CD4-positive, alpha-beta memory T cell (primary cell): ENCODE measurements at places on chromosomes 1 and 21. TPM values are rescaled to one million over a fixed set of nuclear protein-coding genes. Genes with fewer than 3 reads are reported as not detected.

DNA sequence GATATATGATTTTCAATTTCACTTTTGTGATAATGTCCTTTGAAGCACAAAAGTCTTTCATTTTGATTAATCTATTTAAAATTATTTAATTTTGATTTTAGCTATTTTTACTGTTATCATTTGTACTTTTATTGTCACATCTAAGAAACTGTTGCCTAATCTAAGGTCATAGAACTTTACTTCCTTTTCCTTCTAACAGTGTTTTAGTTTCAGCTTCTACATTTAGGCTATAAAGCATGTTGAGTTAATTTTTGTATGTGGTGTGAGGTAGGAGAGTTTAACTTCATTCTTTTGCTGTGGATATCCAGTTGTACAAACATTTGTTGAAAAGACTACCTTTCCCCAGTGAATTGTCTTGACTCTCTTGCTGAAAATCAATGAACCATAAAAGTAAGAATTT is 204.5 kb downstream of the TM2D1 start:
- H3K27me3 ChIP-seq: no peaks in the 10 kb centered on the region
- no peaks in the 10 kb centered on the region for H3K36me3 ChIP-seq
- H3K27ac ChIP-seq: no peak overlapping the region
- H3K4me3 ChIP-seq: no peak overlapping the region
- DNase-seq: no peak

GRCh38 chr1:85351202-85351828 is 74.9 kb upstream of the BCL10 start:
- H3K4me3 ChIP-seq: no peak overlapping the region
- H3K27ac ChIP-seq: no peak overlapping the region
- no peaks in the 10 kb centered on the region for H3K27me3 ChIP-seq
- H3K36me3 ChIP-seq: no peaks in the 10 kb centered on the region

DNA sequence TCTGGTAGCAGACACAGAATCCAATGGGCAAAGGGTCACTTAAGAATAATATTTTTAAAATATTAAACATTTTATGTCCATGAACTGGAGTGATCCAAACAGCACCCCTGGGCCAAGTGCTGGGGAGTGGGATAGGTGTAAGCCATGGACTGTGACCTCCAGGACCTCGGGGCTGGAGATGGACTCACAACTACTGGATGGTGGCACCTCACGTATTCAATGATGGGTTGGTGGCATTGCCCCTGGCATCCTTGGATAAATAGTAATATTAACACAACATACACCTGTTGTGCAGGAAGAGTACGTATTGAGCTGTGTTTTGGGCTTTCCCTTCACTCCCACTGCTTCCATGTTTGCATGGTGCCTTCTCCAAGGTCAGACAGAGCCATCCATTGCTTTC is 39.3 kb upstream of the TENT5C start:
- no peaks in the 10 kb centered on the region for H3K36me3 ChIP-seq
- no peak for DNase-seq
- H3K27me3 ChIP-seq: no peaks in the 10 kb centered on the region
- H3K4me3 ChIP-seq: no peak overlapping the region
- no peak overlapping the region for H3K27ac ChIP-seq

DNA sequence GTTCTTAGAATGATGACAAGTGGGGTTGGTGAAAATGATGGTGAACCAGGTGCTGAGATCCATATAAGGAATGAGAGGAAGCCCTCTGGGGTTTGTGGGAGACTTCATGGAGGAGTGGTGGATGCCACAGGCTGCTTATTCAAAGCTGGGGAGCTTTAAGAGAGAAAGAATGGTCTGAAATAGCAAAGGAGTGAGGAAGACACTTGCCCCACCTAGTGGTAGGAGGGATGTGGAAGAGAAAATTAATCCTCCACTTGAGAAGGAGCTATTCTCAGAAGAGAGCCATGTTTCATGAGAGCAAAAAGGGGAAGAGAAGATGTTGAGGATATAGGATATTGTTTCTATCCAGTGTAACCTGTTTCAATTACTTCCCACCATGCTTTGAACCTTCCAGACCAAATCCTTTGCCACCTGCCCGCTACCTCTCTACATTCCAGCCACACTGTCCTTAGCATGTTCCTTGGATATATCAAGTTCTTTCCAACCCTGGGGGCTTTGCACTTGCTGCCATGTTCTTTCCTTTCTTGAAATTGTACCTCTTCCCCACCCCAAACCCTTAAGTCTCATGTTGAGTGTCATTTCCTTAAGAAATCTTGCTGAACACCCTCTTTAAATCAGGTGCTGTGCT is 19.6 kb upstream of the ZNF648 start:
- H3K4me3 ChIP-seq: no peak overlapping the region
- no peaks in the 10 kb centered on the region for H3K27me3 ChIP-seq
- no peaks in the 10 kb centered on the region for H3K36me3 ChIP-seq
- no peak overlapping the region for H3K27ac ChIP-seq
- H3K4me1 ChIP-seq: peaks cover 15% of the 10 kb centered on the region

DNA sequence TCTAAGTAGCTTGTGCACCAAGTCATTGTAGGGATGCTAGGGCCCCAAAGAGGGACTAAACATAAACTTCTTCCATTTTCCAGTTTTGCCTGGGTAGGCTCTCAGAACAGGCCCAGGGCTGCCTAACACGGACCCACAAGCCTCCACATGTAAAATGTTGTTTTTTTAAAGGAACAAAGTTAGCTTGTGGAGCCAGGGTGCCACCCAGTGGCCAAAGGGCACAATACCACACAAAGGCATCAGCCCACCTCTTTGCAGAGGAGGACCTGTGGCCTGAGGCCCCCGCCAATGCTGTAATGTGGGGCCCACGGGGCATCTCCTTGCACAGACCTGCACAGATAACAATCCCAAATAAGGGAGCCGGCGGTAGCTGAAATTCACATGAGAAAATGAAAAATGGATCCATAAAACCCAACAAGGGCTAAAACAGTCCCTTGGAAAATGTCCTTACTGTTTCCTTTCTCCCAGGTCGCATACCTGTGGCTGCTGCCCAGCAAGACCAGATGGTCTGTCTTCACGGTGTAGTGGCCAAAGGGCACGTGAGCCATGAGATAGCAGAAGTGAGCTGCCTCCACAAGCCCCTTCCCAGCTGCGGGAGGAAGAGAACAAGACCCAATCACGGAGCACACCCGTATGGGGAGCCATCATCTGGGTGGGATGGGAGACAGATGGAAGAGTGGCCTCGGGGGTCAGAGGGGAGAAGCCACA is 23.8 kb downstream of the SEC16B start:
- H3K27me3 ChIP-seq: no peaks in the 10 kb centered on the region
- no peak overlapping the region for H3K27ac ChIP-seq

DNA sequence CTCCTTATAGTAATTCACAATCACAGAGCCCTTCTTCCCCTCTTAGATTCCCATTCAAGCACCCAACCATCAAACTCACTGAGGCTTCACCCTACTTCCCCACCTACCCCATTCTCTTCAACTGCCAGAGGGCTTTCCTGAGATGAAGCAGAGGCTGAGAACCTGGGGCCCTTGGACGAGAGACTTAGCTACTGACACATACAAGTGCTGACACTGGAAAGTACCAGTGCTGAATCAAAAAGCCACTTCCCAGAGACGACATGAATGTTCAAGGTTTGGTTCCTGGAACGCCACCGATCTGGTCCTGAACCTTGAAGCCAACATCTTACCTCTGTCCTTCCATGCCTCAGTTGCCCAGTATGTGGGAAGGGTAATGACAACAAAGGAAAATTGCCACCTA is 16.6 kb upstream of the RAP1A start:
- no peak for DNase-seq
- peak overlapping the region; percentile 27 for H3K27ac ChIP-seq
- H3K4me3 ChIP-seq: no peak overlapping the region
- no peaks in the 10 kb centered on the region for H3K36me3 ChIP-seq
- no peaks in the 10 kb centered on the region for H3K27me3 ChIP-seq

Gene POGK
- total RNA-seq: 37.9 TPM

DNA sequence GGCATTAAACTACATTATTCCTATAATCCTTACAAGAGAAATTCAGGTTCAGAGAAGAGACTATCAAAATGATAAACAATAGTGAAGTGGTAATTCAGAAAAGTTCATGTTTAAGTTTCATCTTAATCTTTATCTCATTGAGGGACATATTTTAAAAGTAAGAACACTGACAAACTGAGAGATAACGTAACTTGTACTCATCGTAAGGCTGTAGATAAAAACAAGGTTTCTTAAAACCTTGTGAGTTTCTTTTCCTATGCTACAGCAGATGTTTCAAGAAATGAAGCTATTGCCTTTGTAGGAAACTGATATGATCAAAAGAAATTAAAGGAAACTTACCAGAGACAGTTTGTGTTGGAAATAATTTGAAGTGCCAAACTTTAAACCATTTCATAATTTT is 65.0 kb downstream of the RERE start:
- no peak overlapping the region for H3K27ac ChIP-seq
- H3K27me3 ChIP-seq: no peaks in the 10 kb centered on the region
- DNase-seq: no peak
- H3K4me1 ChIP-seq: no peaks in the 10 kb centered on the region
- no peaks in the 10 kb centered on the region for H3K36me3 ChIP-seq
